ENCODE measurements at places on chromosomes 12 and 14.
A peak's percentile ranks its signal among the peaks of the same experiment; 100 is the strongest.

DNA sequence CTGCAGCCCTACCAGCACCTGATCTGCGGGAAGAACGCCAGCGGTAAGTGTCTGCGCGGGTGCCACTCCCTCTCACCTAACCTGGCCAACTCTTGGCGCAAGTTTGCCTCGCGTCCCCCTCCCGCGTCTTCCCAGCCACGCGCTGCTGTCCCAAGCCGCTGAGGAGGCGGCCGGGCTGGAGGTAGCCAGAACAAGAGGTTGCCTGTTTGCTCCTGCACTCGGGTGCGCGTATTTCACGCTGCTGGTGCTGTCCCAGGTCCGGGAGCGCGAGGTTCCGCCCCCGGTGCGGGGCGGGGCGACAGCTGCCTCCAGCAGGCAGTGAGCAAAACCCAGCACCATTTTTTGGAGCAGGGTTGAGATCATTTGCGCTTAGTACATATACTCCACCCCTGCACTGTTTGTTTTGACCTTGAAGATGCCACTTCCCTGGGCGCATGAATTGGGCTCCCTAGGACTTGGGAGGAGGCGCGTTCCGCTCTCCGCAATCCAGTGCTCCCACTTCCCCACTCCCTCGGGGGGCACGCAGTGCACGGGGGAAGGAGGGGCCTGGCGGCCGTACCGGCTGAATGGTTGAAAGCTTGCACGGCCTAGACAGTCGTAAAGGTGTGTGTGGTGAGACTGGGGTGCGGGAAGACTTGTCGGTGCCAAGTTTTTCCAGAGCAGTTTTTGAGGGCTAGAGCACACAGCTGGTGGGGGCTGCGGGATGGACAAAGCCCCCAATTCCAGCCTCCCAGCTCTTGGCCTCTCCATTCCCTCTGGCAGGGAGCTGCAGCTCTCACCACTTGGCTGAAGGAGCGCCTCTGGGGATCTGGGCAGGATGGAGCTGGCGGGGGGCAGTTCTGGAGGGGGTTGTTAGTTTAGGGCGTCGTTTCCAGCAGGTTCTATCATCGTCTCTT is 226.9 kb upstream of the CRY1 start:
- peak; percentile 76 for DNase-seq

DNA sequence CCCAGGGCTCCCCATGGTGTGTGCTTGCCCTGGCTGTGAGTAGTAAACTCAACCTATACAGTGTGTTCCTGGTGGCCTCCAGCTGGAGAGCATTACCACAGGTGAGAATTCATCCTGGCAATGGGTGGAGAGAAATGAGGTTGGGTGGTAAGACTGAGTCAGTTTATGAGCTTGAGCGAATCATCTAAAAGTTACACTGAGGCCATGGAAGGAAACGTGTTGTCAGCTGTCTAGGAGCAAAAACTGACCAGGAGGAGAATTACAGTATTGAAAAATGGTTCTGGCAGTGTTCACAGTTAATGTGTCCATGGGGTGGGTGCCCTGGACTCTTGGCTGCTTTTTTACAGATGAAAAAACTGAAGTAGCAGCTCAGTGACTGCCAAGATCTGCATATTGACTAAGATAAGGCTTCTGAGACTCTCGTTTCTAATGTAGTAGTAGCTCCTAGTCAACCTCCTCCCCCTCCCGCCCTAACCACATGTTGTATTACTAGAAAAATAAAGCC is 202.0 kb upstream of the AMIGO2 start:
- no peak for DNase-seq

GRCh38 chr12:810671-811415 is 58.5 kb downstream of the WNK1 start:
- no peak for DNase-seq

DNA sequence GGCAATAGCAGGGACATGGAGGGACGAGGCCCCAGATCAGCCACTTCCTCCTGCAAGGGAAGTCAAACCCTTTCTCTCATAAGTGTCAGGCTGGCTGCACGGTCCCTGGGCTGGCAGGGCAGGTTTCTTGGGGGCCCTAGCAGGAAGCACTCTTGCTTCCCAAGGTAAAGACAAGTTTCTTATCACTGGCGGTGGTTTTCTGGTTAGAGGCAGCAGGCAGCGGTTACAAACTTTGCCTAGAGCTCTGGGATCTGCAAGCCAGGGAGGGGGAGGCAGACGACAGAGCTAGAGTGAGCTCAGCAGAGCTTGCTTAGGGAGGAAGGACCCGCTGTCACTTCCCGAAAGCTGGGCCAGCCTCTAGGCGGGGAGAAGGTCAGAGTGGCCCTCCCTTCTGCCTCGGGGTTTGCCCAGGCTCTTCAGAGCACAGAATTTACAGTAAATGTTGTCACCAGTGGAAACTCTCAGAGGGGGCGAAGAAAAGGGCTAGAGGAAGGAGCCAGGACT is 20.4 kb downstream of the BATF start:
- DNase-seq = peak; percentile 92

DNA sequence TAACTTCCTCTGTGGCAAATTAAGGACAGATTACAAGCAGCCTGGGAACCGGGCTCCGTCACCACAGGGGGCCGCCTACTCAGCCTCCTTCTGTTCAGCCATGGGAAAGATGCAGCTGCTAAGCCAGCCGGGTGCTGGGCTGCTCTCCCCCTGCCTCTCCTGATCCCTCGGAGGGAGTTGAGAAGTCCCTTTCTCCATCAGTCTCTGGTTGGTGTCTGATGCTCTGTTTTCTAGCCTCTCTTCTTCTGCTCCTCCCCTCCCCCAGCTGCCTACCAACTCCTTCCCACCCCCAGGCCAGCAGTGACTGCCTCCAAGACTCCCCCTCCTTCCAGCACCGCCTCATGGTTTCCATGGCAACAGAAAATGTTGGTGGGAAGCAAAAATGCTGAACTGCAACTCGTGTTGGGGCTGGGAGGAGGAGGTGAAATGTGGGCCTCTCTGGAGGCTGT is 486.7 kb downstream of the APAF1 start:
- no peak for DNase-seq

GRCh38 chr12:62191491-62192179 is 68.6 kb upstream of the USP15 start:
- no peak for DNase-seq

GRCh38 chr12:389142-390096 is at the start of gene KDM5A:
Gene KDM5A, minus strand, starts transcription at chr12:389320. Its CDS starts 229 bp downstream, at chr12:389091.
- peak; percentile 85 for DNase-seq

GRCh38 chr12:51430196-51430895 is 5.7 kb downstream of the SLC4A8 start:
- DNase-seq = no peak

GRCh38 chr12:112868459-112869041 is 38.2 kb upstream of the OAS1 start:
- DNase-seq = no peak

- no peak for DNase-seq
Observed at GRCh38 chr14:28876572-28876945, 110.0 kb downstream of the FOXG1 start.

DNA sequence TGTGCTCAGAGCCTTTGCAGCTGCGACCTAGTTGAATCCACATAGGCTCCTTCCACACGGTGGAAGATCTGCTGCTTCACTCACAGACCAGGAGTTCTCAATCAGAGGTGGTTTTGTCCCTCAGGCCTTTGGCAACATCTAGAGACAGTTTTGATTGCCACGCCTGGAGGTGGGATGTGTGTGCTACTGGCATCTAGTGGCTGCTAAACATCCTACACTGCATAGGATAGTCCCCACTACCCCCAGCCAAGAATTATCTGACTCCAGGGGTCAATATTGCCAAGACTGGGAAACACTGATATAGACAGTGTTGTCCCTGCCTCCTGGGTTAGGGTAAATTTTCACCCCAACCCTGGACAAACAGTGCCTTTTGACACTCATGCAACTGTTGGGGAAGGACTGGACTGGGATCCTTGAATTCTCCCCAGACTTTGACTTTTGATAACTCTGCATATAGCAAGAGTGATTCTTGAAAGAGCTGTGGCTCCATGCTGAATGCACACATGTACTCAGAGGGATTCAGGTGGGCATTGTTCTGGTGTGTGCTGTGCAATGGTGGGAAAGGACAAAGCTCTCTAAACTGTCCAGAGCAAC is 39.8 kb downstream of the BAZ2A start:
- no peak for DNase-seq

DNA sequence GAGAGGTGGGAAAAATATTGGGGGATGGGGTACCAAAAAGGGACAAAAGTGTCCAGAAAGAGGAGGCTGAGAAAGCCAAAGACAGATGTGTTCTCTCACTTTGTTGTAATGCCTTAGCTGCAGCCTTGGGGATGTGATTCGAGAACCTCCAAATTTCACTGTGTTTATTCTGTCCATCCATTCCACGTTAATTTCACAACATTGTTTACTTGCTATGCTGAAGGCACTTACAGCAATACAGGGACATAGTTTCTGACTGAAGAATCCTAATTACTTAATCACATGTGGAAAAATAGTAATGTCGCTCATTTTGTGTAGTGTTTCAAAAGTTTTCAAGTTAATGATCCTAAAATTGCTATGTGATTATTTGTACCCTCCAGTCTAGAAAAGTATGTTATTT is 146.2 kb upstream of the SLC38A2 start:
- no peak for DNase-seq

GRCh38 chr12:132833341-132833740 is 4.7 kb upstream of the GOLGA3 start:
- no peak for DNase-seq

DNA sequence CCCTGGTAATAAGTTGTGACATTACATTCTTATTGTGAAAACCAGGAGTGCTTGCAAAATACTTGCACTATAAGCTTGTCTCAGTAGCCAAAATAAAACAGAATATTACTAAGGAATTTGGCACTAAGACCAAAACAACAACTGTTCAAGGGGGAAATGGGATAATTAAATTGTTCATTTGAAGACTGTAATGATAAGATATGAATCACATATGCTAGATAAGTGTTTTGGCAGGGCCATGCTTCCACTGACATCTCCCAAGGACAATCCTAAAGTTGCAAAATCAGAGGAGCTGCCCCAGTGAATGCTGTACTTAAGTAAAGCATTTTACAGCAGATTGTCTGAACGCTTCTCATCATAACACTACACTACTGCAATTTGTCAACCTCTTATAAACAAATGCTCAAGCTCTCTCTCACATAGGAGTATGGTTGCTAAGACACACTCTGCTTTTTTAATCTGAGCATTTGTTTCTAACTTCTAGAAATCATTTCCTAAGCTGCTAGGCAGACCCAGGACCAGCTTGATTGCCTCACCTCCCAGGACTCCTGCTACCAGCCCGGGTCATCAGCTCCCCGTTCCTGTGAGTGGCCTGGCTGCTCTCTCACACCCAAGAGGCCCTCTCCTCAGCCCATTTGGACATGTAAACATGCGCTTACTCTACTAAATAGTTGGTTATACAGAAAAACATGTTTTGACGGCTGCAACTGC is 191.5 kb downstream of the PAX9 start:
- DNase-seq = no peak

DNA sequence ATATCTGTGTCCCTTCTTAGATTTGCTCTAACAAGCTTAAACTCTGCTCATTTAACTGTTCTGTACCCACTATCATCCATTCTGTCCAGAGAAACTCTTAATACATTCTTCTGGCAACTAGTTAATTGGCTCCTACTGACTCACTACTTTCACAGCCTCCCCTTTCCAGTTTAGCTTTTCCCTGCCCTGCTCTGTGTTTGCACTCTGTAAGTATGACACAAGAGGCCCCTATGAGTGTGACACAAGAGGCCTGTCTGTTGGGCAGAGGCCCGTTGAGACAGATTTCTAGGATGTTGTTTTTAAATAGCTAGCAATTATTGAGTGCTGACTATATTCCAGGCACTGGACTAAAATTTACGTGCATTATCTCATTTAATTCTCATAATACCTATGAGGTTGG is 246.0 kb upstream of the DAAM1 start:
- DNase-seq = no peak

GRCh38 chr14:24613747-24614146 is 4.3 kb upstream of the GZMH start:
- DNase-seq = no peak

DNA sequence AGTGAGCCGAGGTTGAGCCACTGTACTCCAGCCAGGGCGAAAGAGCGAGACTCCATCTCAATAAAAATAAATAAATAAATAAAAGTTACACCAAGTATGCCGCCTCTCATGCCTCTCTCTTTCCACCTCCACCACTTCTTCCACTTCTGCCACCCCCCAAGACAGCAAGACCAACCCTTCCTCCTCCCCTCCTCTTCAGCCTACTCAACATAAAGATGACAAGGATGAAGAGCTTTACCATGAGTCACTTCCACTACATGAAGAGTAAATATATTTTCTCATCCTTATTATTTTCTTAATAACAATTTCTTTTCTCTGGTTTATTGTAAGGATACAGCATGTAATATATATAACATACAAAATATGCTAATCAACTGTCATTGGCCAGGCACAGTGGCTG is 3.6 kb upstream of the TMED2 start:
- no peak for DNase-seq

GRCh38 chr12:87428701-87429277 is 600.4 kb downstream of the C12orf50 start:
- DNase-seq = no peak

GRCh38 chr14:31968956-31969698 is 108.0 kb upstream of the ARHGAP5 start:
- DNase-seq = no peak

DNA sequence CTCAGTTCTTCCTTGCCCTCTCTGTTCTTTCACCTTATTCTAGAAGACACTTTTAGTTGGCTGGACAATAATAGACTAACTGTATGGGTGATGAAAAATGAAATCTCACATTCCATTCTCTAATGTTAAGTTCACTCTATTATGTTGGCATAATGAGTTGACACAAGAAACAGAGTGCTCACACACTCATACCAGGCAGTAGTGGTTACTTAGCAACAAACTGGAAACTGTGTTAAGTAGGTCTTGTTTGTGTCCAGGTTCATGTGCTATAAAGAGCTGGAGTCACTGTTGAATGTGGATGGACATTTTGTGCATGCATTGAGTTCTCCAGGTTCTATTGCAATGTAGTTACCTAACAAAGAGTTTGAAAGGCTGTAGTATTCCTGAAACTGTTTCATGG is 16.9 kb upstream of the PPP4R4 start:
- DNase-seq = no peak

DNA sequence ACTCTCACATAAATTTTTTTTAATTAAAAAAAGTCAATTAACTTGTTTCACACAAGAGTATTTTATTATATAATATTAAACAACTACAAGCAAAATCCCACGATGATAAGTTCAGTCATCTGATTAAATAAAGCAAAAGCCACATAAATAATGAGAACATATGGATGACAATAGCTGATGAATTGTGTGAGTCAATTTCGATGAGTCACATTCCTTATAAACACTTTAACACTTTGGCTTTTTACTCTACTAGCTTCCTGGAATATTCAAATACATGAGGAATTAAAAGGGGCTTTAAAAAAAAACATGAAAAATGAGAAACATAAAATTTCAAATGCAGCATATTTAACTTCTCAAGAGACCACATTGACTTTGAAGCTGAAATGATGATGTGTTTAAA is 95.3 kb downstream of the BCAT1 start:
- no peak for DNase-seq

DNA sequence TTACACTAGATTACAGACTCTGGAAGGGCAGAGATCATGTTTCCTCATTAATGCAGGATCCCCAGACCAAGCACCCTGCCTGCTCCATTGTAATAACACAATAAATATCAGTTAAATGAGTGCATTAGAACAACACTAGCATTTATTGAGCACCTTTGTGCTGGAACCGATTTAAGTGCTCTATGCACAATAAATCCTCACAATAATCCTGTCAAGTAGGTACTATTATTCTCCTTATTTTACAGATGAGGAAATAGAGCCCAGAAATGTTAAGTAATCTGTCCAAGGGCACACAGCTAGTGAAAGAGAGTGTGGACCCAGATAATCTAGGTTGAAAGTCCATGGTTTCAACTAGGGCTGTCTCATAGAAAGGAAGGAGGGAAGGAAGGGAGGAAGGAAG is 69.8 kb downstream of the MAP1LC3B2 start:
- no peak for DNase-seq

Data from stimulated activated CD4-positive, alpha-beta T cell treated with anti-CD3 and anti-CD28 coated beads, Interleukin-4, amount 100 ng/mL, for 4 hours (primary cell).